NCI-H2081 treated with DMSO at 0.1 percent for 48 hours (cell line): ENCODE measurements at places on chromosomes 11 and 22.

- DNase-seq, result no peak
Measured at GRCh38 chr11:33317662-33318061, 60.5 kb downstream of the HIPK3 start.

- DNase-seq, result no peak
Measured at GRCh38 chr11:92916299-92916698, 53.2 kb upstream of the MTNR1B start.

DNA sequence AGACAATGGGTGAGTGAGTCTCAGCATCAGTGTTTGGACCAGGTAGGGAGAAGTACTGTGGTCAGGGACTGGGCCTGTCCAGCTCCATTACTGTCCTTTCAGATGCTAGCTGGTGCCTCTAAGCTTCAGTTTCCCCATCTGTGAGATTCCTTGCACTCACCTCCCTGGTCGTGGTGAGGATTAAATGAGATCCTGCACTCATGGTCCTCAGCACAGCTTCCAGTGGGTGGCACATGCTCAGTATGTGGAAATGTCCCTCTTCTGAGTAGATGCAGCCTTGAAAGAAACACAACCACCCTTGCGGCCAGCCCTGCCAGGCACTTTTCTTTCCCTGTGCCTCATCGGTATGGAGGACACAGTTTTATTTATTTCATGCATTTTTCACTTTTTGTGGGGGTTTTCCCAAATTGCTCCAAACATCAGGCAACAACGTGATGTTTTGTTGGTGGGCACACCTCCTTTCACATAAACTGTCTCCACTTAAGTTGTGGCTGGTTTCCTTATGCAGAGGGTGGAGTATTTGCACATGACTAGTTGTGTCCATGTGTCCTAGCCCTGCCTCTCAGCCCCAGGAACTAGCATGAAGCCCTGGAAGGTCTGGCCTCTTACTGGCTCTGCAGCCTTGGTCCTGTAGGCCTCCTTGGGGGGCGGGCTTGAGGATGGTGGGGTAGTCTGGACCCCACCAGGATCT, 1.1 kb downstream of the LZTR1 start:
- DNase-seq, result no peak

DNA sequence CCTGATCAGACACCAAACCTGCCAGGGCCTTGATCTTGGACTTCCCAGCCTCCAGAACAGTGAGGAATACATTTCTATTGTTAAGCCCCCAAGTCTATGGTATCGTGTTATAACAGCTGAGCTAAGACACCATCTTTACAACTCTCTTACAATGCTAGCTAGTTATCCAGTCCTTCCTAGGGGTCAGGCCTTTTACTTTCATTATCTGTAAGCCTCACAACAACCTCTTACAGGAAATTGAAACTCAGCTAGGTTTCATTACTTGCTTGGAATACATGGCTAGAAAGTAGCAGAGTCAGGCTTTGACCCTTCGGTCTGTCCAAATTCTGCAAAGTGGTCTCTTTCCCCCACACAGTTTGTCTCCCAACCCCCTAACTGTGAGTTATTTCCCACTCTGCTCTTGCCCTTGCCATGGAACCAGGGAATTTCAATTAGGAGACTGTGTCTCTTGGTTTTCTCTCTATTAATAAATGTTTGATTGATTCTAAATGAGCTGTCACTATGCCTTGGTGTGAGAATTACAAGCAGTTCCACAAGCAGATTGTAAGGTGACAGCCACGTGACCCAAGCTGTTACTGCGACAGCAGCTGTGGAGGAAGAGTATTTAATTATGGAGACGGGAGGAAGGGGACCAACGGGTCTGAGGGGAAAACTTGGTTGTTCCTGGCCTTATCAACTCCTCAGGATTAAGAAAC, 38.4 kb upstream of the CLMP start:
- no peak for DNase-seq

- no peak for DNase-seq
Measured at GRCh38 chr11:4851033-4851432, 2.0 kb upstream of the OR51S1 start.

GRCh38 chr22:21000987-21001600, 824 bp downstream of the THAP7 start:
- DNase-seq, result no peak

GRCh38 chr11:118921121-118921928, 4.4 kb downstream of the BCL9L start:
- DNase-seq, result no peak

GRCh38 chr11:114977651-114978050, 299.3 kb downstream of the NXPE2 start:
- DNase-seq, result no peak

DNA sequence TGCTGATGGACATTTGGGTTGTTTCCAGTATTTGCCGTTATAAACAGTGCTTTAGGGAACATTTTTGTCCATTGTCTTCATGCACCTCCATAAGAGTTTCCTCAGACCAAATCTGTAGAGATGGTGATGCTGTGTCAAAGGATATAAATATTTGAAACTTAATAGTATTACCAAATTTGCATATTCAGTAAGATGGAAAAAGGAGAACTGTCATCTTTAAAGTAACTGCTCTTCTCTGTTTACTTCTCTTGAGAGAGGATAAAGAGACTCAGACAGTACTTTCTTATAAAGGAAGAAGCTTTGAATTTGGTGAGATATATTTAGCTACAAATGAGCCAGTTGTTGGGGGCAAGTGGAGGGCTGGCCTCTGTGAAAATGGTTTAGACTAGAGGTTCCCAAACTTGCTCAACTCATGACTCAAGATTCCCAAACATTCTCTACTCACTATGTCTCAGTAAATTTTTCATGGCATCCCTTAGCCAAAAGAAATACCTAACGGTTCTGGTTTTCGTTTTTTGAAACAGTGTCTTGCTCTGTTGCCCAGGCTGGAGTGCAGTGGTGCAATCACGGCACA, 26.2 kb downstream of the SHISA8 start:
- DNase-seq, result no peak

DNA sequence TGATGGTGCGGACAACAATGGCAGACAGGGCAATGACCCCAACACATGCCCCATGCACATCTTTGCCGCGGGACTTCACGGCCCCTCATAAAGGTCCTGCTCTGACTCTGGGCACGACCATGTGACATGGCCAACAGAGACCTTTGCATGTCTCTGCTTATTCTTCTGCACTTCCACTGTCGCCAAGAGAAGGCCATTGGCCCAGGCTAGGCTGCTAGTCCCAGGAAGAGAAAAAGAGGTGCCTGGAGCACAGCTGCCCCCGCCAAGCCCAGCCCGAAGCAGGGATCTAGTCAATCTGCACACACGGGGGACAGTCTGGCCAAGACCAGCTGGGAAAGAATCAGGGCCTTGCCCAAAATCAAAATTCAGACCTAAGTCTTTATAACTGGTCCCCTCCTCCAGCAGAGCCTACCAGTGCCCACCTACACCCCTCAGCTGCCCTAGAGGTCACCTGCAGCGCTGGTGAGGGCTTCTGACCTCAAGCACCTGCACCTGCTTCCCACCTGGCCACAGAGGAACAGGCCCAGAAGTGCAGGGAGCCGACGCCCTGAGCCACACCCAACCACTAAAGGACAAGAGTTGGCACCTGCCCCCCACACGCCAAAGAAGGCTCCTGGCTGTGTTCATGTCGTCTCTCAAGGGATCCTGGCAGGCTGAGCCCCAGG, 8.1 kb downstream of the SULT4A1 start:
- no peak for DNase-seq

DNA sequence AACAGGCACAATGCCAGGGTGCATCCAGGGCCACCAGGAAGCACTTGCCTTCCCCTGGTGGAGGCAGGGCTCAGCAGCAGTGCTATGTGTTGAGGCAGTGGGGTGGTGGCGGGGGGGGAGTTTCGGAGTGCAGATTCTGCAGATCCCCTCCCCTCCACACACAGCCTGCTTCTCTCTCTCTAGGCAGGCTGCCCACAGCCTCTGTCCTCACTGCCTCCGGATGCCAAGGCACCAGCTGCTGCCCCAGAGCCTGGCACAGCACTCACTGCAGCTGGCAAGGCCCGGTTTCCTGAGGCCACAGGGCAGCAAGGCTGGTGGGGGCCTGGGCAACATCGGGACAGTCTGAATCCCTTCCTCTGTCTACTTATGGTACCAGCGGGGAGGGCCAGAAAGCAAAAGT, 35.8 kb downstream of the NRXN2 start:
- DNase-seq, result no peak

DNA sequence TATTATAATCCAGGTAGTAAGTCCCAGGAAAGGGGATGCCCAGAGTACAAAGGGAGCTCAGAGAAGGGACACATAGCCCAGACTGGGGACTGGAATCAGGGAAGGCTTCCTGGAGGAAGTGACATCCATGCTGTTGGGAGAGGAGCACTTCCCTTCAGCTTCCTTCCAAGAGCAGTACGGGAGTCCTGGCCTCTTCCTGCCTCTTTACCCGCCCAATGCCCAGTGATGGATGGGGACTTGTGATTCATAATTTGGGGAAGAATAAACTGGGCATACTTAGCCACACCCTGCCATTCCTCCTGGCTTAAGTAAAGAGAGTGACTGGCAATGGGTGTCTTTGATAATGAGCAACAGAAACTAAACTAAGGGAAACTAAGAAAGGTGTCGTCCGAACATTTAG, 11.5 kb downstream of the C11orf91 start:
- DNase-seq, result no peak

GRCh38 chr11:12834166-12834565, 159.9 kb downstream of the TEAD1 start:
- DNase-seq, result no peak

GRCh38 chr11:65537620-65538231, 12.8 kb downstream of the SCYL1 start:
- no peak for DNase-seq

DNA sequence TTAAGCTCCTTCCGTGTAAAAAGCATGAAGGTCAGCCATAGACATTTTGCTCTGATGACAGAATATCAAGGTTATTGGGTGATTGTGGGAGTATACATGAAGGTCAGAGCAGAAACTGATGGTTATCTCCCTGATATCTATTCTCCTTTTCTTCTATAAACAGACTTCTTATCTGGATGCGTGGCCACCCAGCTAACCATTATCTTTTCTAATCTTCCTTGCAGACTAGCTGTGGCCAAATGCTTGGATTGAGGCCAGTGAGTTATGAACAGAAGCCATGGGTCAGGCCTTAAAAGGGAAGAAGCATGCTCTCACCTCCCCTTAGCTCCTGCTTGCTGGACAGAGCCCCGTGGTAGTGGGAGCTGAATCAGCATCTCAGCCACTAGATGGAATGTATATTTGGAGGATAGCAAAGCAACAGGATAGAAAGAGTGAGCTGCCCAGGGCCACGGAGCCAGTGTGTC, 31.3 kb upstream of the LRRC55 start:
- no peak for DNase-seq

GRCh38 chr11:9752091-9752490, 88.2 kb downstream of the SWAP70 start:
- no peak for DNase-seq

- no peak for DNase-seq
Measured at GRCh38 chr22:30104501-30105156, 24.4 kb downstream of the HORMAD2 start.

DNA sequence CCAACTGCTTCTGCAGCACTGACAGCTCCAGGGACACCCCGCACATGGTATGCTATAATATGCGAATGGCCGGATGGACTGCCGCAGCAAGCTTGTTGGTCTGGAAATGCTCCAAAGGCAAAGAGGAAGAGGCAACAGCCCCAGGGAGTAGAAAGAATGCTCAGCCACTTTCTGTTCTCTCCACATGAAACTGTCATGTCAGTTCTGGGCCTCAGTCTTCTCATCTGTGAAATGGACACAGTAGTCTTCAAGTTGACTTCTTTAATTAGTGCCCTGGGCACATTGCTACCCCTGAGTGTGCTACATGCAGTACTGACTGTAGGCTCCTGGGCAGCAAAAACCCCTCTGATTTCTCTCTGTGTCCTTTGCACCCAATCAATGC, 19.9 kb downstream of the IL10RA start:
- DNase-seq, result no peak

DNA sequence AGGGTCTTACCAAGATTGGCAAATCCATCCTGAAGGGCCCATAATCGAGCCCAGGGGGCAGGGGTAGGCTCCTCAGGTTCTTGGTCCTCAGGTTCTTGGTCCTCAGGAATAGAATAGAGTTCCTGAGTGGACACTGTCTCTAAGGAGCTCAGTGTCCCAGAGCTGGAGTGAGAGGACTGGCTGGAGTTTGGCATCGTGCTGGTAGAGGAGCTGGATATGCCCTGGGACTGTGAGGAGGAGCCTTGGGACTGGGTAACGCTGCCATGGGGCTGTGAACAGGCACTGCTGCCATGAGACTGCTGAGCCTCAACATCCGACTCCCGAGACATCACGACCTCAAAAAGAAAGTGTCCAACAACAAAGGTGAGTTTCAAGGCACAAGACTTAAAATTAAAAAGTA, 7.2 kb downstream of the CHEK2 start:
- DNase-seq, result no peak

DNA sequence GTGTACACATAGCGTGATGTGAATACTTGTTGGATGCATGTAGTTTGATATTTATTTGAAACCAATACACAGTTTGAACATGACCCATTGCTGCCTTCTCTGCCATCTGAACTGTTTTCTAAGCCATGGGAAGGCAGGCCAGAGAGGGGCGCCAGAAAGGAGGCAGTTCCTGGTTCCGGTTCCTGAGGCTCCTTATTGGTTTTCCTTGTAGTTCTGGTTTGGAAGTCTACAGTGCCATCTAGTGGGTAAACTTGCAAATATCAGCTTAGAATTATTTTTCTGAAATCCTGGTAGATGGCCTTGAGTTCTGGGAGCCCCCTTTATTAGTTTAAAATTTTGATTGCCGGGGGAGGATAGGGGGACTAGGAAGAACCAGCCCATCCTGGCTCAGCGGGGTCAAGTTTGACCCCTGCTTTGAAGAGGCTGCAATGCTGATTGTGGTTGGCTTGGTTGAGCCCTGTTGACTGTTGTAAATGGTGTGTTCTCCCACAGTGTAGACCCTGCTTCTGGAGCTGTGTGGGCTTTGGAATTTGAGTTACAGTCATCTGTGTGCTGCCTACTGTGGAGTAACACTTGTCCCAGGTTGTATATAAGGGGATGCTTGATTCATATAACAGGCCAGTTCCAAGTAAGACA, 48.4 kb downstream of the GRAMD1B start:
- peak; percentile 76 for DNase-seq

GRCh38 chr22:43821606-43822425, 9.7 kb upstream of the EFCAB6 start:
- no peak for DNase-seq

DNA sequence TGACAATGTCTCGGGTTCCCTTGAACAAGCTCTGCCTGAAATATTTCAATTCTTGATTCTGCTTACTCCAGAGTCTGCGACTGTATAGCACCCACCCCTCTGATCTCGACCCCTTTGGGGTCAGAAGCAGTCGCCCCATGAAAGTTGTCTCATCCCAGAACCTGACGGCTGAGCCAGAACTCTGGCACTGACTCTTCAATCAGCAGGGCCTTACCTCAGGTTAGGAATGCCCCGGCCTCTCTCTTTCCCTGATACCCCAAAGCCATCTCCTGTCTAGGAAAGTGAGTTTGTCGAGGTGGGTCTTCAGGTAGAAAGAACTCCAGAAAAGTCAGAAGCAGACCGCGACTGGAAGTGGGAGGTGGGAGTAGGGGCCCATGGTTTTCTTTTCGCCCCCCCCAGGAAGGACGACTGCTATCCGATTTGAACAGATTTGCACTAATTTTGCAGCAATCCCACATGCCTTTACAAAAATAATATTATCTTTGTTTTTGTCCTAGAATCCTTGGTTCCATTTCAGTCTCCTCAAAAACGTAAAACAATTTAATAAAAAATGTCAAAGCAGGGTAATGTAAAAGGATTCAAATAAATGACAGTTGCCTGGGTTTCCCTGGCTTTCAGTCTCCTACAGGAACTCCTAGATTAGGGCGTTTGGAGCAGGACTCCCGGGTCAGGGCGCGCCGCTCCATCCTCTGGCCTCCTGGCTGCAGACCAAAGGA, 898 bp upstream of the ROBO3 start:
- DNase-seq, result no peak

GRCh38 chr11:75214411-75214821, 26.2 kb upstream of the TPBGL start:
- DNase-seq, result no peak
